ENCODE measurements at places on chromosomes 3 and 15.

DNA sequence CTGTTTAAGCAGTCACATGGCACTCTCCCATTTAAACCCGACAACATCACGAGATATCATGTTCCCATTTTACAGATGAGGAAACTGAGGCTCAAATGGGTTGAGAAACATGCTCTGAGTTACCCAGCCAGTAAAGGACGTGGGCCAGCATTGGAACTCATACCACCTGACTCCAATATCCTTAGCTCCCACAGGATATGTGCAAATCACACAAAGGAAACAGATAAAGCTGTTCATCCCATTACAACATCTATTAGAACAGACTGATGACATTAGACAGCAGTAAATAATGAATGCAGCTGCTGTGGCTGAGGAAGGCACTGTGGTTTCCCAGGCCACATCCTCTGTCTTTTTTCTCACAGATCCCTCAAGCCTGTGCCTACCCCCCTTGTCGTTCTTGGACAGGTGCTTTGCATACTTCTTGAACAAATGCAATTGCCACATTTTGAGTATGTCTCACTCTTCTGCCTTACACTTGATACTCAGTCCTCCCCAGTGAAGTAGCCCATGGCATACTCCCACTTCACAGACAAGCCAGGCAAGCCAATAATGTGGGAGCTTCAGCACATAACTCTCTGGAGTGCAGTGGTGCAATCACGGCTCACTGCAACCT, 17.7 kb downstream of the FRMD4B start:
- no peak for DNase-seq

GRCh38 chr3:51388286-51389029, 2.6 kb upstream of the RBM15B start:
- DNase-seq = no peak

DNA sequence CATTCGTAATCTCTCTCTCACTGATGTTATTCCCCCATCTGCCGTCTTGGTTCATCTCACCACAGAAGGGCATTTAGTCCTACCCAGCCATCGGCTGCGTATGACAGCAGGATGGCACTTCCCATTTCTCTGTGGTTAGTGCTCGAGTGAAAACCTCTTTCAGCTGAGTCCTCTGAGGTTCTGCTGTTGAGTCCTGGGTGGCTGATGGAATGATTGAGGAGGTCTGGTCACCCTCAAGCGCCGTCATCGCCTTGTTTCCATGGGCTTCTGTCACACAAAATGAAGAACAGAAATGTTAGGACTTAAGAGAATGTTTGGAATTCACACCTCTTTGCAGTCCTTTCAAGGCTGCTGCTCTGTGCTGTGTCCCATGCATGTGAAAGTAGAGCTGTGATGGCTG, 9.4 kb upstream of the SACM1L start:
- DNase-seq = no peak

- no peak for DNase-seq
These were observed 19.7 kb downstream of the MYL3 start for GRCh38 chr3:46843508-46843907.

DNA sequence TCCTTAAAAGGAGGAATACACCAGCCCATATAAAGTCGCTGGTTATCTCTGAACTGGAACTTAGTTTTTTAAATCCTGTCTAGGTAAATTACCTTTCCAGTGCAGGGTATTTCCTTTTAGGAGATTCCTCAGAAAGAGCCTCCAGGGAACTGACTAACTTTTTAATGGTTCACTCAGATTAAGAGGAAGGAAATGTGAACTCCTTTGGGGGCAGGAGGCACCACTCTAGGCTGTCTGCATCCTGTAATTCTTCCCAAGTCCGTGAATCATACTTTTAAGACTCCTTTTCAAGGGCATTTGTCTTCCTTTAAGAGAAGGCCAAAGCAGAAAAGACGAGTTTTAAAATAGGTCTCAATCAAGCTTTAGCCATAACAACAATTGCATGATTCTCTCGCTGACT, 871.2 kb upstream of the NR2F2 start:
- DNase-seq = no peak

GRCh38 chr3:4716706-4717362, 223.7 kb downstream of the ITPR1 start:
- no peak for DNase-seq

- DNase-seq = no peak
These were observed 85.2 kb downstream of the ERC2 start for GRCh38 chr3:56383092-56383491.
